ENCODE measurements at places on chromosomes 3 and 15.

- DNase-seq, result no peak
Observed at GRCh38 chr3:139906418-139906817, 28.6 kb upstream of the CLSTN2 start.

GRCh38 chr3:14253022-14253706 lies 74.5 kb downstream of the LSM3 start:
- no peak for DNase-seq

DNA sequence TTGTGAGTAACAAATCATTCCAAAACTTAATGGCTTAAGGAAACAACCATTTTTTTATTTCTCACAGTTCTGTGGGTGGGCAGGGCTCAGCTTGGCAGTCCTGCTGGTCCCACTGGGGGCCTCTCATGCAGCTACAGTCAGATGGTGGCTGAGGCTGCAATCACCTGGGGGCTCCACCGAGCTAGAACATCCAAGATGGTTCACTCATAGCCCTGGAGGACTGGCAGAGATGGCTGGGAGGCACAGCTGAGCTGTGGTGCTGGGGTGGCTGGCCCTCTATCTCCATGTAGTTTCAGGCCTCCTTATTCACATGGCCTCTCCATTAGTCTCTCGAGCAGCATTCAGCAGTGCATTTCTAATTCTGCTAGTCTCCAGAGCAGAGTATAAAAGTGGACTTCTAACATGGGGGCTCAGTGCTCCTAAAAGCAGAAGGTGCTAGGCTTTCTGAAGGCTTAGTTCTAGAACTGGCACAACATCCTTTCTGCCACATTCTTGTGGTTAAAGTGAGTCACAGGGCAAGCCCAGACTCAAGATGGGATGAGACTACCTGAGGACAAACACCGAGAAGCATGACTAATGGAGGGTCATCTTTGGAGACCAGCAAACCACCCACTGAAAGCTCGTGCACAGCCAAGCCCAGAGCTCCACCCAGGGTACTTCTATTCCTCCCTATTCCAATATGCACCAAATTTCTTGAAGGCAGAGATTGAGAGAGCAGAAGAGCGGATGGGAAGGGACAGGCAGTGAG lies 6.3 kb downstream of the CAV3 start:
- DNase-seq, result no peak

DNA sequence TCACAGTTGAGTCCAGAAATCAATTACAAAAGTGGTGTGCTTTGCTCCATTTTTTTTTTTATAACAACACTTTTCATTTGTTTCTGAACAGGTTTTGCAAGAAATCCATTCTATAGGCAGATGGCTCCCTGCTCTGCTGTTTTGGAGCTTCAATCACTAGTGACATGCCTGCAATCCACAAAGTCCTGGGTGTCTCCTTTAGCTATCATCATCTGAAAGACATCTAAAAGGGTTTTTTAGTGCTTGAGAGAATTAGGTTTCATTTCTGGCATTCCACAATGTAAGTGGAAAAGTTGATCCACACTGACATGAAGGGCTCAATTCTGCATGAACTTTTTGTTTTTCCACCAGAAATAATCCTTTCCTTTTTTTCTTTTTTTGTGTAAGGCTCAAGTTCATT lies 24.0 kb upstream of the MEIS2 start:
- DNase-seq, result no peak

DNA sequence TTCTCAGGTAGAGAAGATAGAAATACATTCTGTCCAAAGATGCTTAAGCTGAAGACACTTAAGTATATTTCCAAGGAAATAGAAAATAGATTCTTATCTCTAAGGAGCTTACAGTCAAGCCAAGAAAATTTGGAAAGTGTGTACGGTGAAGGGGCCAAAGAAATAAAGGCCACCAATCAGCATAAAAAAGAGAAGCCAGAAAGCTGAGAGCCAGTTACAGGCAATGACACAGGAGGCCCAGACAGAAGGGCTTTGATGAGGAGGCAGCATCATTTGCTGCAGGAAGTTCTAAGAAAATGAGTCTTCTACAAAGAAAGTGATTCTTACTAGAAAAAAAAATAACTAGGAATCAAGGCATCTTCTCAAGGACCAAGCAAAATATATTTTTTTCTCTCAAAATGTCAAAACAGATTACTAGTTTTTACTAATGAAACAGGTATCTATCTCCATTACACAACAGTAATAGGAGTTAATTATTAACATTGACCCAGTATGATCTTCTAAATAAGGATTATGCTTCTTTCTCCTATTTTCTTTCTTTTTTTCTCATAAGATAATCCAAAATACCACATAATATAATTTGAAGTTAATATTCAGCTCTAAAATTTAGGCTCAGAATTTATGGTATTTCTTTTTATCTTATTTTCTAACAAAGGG lies 82.1 kb upstream of the PHLDB2 start:
- no peak for DNase-seq

- no peak for DNase-seq
Observed at GRCh38 chr3:13141991-13142412, 68.8 kb upstream of the IQSEC1 start.

DNA sequence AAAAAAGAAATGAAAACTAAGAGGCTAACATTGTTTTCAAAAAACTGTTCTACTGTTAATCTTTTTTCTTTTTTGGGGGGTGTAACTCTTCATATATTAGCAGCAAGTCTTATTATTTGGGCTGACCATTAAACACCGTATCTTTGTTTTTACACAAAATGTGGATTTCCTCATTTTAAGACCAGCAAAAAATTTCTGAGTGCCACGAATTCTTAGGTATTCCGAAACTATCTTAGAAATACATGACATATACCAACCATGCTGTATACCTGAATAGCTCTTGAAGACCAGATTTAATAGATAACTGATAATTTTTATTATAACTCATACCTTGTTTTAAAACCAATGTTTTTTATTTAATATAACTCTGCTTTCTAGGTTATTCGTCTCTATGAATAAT lies 620 bp upstream of the TTC23 start:
- no peak for DNase-seq

GRCh38 chr3:151976211-151977050 lies 103.0 kb downstream of the SUCNR1 start:
- DNase-seq, result no peak

- DNase-seq, result no peak
Observed at GRCh38 chr3:184665101-184665500, 46.8 kb downstream of the MAGEF1 start.
